PC-3 (cell line): ENCODE measurements at places on chromosomes 11 and 22.
A peak's percentile ranks its signal among the peaks of the same experiment; 100 is the strongest.

DNA sequence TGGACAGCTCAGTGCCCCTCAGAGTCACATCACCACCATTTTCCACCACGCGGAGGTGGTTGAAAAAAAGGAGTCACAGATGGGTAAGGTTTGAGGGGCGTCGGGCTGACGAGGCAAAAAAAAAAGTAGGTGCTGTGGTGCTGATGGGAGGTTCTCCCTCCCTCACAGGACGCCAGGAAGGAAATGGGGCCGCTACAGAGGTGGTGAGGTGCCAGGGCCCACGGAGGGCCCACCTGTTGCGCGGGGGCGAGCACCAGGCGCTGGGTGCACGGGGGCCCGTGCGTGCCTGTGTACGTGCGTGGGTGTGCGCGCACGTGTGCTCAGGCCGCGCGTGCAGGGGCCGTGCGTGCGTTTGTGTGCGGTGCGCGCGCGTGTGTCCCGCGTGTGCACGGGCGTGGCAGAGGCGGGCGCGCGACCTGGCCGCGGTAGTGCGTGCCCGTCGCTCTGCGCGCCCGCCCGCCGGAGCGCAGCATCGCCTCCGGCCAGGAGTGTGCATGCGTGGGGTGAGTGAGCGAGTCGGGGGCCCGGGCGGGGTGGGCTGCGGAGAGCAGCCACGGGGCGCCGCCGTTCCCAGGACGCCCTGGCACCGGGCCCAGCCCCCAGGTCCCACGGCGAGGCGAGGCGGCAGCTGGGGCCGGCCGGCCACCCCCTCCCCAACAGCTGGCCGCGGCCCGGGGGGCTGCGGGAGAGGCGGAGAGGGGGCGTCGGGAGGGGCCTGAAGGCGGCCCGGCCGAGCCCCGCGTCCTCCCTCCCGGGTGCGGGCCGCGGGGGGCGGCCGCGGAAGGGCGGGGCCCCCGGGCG lies 2.8 kb downstream of the PDGFB start:
- DNase-seq: no peak

GRCh38 chr11:58626934-58627483 lies 4.5 kb downstream of the CNTF start:
- no peak for DNase-seq

GRCh38 chr11:42720716-42721563 lies 590.9 kb upstream of the API5 start:
- DNase-seq: no peak

GRCh38 chr11:3838504-3838903 lies 2.3 kb downstream of the RHOG start:
- no peak for DNase-seq

DNA sequence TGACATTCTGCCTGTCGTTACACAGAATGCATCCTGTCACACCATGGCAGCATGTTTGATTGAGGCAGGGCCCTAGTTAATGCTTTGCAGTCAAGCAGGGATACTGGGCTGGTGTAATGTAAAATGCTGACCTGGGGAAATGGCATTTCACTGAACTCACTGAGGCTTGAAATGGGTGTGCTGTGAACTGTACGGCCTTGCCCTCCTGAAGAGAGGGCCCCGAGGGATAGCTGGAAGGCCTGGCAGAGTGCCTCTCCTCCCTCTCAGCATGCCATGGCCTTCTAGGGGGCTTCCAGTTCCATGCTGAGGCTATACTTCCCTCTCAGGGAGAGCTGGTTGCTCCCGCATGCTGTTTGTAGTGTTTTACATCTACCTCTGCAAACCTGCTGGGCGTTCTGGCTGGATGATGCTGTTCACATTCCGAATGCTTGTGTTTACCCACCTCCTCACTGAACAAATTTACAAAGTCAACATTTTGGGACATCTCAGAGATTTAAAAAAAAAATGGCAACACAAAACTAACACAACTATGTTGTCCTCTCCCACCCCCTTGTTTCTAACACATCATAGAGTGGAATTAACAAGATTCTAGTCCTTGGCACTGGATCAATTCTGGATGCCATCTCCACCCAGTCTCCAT lies 416.7 kb upstream of the CADM1 start:
- DNase-seq: no peak

- DNase-seq: no peak
Observed at GRCh38 chr11:44382118-44382517, 72.2 kb upstream of the ALX4 start.

DNA sequence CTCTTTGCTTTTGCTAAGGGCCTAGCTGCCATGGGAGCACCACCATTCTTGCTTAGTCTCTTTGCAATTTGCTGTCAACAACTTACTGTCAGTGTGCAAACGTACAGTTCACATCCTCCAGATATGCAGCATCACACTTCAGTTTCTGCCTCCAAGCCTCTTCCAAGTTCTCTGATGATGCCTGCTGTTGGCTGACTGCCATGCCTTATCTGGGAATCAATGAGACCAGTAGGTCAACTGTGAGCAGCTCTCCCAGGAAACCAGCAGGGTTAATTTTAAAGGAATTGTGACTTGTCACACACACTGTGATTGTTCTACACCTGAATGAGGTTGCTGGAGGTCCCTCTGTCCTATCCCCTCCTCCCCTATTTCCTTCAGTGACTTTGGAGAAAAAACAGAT lies 56.0 kb downstream of the COPB1 start:
- DNase-seq: peak; percentile 77

DNA sequence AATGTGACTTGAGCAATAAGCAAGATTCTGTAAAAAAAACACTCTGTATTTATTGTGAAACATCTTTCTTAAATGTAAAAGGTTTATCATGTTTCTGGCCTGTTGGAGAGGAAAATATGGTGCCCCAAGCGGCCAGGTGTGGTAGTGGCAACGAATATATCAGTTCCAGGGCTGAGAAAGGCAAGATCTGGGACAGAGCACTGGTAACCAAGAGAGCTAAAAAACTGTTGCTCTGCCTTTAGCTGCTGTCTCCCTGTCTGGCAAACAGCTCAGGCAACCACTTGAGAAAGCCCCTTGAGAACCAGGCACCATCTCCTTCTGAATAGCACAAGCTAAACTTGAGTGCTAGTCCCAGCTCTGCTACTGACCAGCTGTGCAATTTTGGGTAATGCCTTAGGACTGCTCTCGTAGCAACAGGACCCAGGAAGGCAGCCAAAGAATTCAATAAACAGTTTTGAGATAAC lies 129.9 kb downstream of the KCNC1 start:
- DNase-seq: peak; percentile 49

DNA sequence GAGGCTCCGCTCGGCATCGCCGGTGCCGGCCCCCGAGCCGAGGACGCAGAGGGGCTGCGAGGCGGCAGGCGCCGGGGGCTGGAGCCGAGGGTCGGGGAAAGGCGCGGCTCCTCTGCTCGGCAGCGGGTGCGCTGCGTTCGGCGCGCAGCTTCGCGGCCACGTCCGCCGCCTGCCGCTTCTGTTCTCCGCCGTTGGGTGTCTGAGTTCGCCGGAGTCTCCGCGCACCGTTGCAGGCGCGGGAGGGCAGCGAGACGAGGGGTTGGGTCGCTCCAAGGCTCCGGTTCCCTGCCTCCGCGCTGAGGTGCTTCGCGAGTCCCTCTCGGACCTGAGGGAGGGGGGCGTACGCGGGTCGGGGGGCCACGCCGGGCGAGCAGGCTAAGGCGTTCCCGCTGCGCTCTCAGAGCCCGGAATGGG lies 347 bp downstream of the MN1 start:
- DNase-seq: peak; percentile 25

- DNase-seq: no peak
Observed at GRCh38 chr11:77068457-77069335, 1.9 kb downstream of the CAPN5 start.

DNA sequence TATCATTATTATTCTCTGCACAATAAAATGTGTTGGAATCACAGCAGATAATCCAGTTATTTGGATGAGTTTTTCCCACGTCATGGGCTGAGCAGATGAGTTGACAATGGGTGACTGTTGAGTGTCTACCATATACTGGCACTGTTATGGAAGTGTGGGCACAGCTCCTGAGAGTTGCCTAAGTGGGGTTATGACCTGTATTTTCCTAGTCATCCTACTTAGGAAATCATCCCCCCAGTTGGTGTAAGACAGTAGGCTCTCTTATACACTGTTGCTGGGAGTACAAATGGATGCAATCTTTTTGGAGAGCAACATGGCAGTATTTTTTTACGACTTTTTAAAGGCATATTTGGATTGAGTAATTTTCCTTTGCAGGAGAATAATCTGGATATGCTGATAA lies 66.4 kb downstream of the TRAF6 start:
- no peak for DNase-seq

DNA sequence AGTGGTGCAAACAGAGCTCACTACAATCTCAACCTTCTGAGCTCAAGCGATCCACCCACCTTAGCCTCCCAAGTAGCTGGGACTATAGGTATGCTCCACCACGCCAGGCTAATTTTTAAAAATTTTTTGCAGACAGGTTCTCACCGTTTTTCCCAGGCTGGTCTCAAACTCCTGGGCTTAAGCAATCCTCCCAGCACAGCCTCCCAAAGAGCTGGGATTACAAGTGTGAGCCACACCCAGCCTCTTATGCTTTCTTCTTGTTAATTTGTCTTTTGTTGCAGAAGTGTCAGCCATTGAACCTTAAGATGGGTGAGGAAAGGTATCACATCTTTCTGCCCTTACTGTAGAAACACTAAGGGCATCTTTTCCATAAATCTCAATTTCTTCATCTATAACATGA lies 34.9 kb downstream of the DENND5A start:
- DNase-seq: no peak

DNA sequence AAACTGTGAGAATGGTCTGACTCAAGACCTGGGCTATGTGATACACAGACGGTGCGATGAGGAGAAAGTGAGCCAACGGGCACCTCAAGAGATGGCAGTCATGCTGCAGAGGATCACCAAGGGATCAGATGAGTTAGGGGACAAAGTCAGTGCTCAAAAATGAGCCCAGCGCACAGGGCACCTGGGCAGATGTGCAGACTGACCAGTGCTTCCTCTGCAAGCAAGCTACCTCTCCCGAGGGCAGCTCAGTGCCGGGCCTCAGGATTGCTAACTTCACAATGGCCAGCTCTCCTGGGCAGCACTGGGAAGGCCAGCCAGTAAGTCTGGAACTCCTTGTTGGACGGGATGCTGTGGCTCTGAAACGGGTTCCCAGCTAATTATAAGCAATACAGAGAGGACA lies 15.3 kb downstream of the HDHD5 start:
- DNase-seq: no peak

DNA sequence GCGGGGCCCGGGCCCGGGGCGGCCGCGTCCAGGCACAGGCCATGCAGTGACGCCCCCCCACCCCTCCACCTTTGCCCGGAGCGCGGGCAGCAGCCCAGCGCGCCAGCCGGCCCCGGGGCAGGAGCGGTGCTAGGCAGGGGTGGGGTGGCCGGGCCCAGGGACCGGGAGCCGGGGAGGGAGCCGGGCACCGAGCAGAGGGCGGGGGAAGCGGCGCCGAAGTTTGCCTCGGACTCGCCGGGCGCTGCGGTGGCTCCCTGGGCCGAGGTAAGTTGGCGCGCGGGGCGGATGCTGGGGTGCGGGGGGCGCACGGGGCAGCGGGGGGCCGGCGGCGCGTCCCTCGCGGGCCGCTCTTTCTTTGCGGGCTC lies 332 bp downstream of the TEAD1 start:
- no peak for DNase-seq

DNA sequence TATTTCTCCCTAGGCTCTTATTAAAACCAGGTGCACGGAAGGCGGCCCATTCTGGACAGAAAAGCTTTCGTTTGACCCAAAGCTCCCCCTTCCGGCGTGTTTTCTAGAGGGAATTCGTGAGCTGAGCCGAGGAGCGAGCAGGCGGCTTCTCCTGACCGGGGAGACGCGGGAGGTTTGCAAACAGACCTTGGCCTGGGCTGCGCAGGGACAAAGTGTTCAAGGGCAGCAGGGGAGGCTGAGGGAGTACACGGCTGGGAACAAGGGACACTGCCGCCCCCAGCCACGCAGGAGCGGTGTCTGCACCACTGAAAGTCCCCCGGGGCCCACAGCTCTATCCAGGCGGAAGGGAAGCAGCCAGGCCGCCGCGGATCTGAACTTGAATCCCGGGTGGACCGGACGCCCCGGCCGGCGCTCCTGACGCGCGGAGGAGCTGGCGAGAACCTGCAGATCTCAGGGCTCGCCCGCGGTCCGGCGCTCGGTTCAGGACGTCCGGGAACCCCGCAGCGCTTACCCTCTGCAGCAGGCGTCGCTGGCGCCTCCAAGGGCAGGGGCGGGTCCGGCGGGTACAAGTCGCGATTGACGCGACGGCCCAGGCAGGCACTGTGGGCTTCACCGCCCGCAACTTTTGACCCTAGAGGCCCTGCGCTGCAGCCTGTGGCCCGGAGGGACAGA lies 101.9 kb downstream of the WT1 start:
- peak; percentile 23 for DNase-seq

- no peak for DNase-seq
Observed at GRCh38 chr22:18996376-18996900, 60.3 kb upstream of the PRODH start.

- DNase-seq: no peak
Observed at GRCh38 chr11:128463371-128463829, 124.0 kb downstream of the ETS1 start.

GRCh38 chr11:67504005-67504949 lies 886 bp downstream of the PITPNM1 start:
- peak; percentile 12 for DNase-seq

DNA sequence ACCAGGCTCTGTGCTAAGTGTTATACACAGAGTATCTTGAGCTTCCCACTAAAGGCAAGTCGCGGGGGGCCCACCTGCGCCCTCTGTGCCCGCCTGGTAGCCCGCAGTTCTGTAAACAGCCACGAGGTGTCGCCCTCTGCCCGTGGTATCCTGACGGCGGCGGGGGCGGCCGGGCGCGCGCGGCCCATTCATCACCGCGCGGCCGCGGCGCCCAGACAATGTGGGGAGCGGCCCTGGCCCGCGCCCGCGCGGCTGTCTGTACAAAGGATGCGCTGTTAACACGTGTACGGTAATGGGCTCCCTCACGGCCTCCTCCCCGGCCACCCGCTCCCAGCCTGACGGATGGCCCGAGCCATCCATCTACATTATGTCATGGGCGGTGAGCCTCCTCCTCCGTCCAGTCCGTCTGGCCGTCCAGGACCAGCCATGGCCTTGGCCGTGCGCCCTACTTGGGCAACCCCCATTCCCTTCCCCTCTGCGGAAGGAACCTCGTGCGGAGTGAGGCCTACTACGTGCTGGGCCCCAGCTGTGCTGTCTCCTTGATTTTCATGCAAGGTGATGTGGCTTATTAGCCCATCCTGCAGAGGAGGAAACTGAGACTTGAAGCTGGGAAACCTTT lies 99.4 kb downstream of the MIAT start:
- DNase-seq: peak; percentile 37

DNA sequence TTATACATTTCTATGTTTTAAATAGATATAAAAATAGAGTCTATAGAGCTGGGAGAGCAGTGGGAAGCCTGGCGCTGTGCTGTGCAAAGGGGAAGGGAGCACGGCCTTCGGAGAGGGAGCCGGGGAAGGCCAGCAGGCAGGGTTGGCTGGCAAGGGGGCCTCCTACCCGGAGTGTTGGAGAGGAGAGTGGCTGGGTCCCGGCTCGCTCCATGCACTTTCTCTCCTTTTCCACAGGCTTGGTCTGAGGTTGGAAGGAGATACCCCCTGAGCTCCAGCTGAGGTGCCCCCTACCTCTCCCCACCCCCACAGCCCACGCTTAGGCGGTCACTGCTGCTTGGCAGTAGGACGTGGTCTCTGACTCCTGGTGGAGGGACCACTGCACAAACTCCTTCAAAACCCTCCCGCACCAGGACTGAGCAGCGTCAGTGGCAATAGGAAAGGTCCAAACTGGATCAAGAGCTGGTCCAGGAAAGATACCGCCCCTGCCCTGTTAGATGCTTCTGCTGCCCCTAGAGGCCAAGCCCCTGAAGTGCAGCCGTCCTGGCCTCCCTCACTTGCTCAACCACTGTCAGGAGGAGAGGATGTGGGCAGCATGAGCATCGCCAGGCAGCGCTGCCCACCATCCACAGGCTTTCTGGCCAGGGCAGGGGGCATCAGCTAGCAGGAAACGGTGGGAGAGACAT lies 52.9 kb downstream of the SYT13 start:
- DNase-seq: peak; percentile 70

- DNase-seq: no peak
Observed at GRCh38 chr11:44817207-44817949, 90.6 kb downstream of the TSPAN18 start.
